ENCODE measurements at places on chromosomes 6 and 20. TPM values are rescaled to one million over a fixed set of nuclear protein-coding genes. Genes with fewer than 3 reads are reported as not detected.

- no peak for DNase-seq
These were observed 48.2 kb downstream of the PDSS2 start for GRCh38 chr6:107411161-107411560.

RAD21L1 gene
- total RNA-seq: not detected

DPM1 gene
- total RNA-seq: 54.9 TPM

DNA sequence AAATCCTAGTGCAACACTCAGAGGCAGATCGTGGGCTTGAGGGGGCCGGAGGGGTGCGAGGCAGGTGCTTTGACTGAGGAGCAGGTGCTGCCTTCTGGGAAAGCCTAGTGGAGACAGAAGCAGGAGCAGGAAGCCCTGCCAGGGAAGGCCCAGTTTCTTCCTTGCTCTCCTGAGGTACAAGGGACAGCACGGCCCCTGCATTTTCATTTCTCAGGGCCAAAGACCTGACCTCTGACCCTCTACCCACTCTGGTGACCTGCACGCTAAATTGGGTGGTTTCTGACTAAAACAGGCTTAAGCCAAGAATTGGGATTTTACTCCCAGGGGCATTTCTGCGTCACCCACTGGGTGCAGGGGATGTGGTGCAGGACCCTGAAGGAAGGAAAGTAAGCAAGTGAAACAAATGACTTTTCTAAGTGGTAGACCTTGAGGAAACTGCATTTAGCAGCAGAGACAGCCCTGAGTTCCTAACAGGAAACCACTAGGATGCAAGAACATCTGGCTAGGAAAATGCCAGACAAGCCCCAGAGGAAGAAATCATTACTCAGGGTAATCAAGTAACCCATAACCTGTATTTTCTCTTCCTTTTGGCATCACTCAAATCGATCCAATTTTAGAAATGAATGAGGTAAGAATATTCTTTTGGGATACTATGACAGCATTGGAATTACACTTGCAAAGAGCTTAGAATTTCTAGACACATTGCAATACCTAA lies 141.7 kb downstream of the CD164 start:
- no peak for DNase-seq

GRCh38 chr20:44279228-44279627 lies 31.8 kb downstream of the FITM2 start:
- DNase-seq: no peak

DNA sequence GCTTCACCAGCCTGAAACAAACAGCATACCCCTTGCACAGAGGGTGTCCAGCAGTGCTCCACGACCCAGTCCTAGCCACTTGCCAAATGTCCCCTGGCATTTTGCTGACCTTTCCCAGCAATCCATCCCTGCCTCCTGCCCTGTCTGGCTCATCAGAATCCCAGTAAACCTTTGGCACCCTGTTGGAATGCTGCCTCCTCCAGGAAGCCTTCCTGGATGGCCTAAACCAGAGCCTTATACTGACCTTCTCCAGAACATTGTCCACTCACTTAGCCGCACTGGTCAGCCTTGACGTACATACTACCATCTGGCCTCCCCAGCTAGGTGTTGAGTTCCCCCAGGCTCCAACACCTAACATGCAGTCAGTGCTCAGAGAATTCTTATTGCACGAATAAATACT lies 2.0 kb upstream of the PACSIN1 start:
- DNase-seq: no peak

- no peak for DNase-seq
These were observed 593.4 kb downstream of the EYS start for GRCh38 chr6:65113581-65113980.

- no peak for DNase-seq
These were observed 87.0 kb downstream of the CD164 start for GRCh38 chr6:109295109-109295773.

- peak; percentile 76 for DNase-seq
These were observed 81.8 kb downstream of the ISM1 start for GRCh38 chr20:13302647-13303450.

DNA sequence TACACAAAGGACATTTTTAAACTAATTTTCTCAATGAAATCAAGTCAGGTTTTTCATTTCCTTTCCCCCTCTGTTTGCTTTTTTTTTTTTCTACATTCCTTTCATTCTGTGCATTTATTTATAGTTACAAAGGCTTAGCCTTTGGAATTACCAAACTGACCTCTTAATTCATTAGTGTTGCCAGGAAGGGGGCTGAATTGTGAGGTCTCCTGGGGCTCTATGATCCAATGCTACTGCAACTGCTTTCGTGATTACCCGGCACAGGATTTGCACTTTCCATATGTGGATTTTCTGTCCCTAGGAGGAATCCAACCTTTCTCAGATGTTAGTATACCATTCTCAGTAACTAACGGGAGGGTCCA lies 35.3 kb downstream of the NEDD9 start:
- DNase-seq: no peak

SERPINB6 gene
- total RNA-seq: 147 TPM
